RWPE2 (cell line): ENCODE measurements at places on chromosomes 5 and 9.

- DNase-seq: no peak
Measured at GRCh38 chr5:176166427-176166826, 71.8 kb upstream of the SIMC1 start.

GRCh38 chr5:157607371-157608161, 32.0 kb upstream of the ADAM19 start:
- peak; percentile 82 for DNase-seq

- DNase-seq: no peak
Measured at GRCh38 chr9:133782157-133783130, 44.3 kb upstream of the SARDH start.

DNA sequence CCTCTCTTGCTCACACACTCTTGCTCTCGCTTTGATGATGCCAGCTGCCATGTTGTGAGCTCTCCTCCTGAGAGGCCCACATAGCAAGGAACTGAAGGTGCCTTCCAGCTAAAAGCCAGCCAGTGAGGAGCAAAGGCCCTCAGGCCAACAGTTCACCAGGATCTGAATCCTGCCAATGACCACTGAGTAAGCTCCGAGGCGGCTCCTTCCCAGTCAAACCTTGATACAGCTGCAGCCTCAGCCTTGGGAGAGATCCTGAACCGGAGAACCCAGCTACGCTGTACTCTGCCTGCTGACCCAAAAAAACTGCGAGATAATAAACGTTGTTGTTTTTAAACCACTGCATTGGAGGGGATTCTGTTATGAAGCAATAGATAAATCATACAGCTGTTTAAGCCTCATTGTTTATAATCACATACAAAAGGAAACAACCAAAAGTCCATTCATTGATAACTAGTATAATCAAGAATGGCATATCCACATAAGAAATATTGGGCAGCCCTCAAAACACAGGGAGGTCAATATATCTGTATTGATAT, 49.0 kb upstream of the IFNK start:
- DNase-seq: no peak

- DNase-seq: no peak
Measured at GRCh38 chr5:78376315-78376714, 15.9 kb downstream of the SCAMP1 start.

- no peak for DNase-seq
Measured at GRCh38 chr9:129235041-129235930, 57.2 kb upstream of the IER5L start.

DNA sequence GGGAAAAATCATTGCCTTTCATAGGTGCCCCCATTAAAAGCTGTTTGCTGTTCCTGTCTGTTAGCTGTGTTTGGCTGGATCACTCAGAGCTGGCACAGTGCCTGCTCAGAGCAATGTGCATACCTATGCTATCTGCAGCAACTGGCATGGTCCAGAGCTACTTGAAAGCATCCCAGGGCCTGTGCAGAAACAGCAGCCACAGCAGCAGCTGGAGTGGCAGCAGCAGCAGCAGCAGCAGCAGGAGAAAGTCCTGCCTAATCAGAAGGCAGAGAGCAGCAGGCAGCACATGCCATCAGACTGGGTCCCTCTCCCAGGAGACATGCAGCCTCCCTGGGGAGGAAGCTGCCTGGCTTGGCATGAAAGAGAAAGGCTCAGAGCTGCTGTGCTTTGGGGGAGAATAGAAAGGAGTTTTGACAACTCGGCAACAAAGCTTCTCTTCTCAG, 243.8 kb upstream of the WWC1 start:
- DNase-seq: no peak

- no peak for DNase-seq
Measured at GRCh38 chr5:61402970-61403900, 71.2 kb downstream of the ZSWIM6 start.

DNA sequence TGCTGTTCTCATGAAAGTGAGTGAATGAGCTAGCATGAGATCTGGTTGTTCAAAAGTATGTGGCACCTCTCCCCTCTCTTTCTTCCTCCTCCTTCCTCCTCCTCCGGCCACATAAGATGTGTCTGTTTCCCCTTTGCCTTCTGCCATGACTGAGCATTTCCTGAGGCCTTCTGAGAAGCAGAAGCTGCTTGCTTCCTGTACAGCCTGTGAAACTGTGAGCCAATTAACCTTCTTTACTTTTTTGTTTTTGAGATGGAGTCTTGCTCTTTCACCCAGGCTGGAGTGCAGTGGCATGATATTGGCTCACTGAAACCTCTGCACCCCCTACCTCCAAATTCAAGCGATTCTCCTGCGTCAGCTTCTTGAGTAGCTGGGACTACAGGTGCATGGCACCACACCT, 6.1 kb downstream of the S100Z start:
- no peak for DNase-seq

GRCh38 chr5:176352116-176352878, 9.3 kb downstream of the KIAA1191 start:
- DNase-seq: no peak

DNA sequence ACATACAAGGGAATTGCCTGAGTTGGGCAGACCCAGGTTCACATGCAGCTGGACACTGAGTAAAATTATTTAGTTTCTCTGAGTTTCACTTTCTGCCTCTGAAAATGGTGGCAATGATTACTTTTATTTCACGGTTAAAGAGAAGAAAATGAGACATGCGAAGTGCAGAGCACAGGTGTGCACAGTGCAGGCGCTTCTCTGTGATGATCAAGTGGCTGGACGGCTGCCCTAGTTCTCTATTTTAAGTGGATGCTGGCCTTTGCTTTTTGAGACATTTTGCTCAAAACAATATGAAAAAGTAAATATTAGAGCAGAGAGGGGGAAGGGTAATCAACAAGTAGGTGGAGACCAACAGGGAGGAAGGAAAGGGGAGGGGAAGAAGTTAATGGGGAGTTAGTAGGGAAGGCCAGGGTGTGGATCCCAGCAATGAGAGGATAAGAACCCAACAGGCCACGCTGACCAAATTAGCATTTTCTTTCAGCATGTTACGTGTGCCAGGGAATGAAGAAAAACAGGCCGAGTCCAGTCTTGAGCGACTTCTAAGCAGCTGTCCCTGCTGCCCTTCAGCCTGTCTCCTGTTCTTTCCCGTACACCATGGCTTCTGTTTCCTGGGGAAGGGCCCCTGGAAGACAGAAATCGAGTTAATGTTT, 16.1 kb downstream of the SNX18 start:
- DNase-seq: no peak

- DNase-seq: no peak
Measured at GRCh38 chr5:90601468-90601867, 42.9 kb downstream of the ADGRV1 start.

- no peak for DNase-seq
Measured at GRCh38 chr5:112923148-112923917, 1.3 kb upstream of the REEP5 start.

DNA sequence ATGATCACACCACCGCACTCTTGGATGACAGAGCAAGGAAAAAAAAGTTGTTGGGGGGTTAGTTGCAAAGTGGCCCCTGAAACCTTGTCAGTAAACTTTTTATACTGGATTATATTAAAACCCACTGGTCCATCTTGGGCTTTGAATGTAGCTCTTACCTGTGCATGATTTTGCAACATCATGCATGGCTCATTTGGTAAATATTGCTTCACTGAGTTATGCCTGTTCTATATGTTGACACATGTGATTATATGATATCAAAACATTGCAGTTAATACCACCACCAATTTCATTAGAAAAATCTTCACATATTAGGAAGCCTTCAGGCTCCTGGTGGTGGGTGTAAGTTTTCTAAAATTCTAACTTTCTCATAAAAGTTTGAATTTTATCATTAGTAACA, 41.9 kb downstream of the DYNC2I2 start:
- no peak for DNase-seq

- DNase-seq: peak; percentile 61
Measured at GRCh38 chr5:190366-191035, 794 bp upstream of the LRRC14B start.

GRCh38 chr5:100539519-100539918, 4.3 kb downstream of the FAM174A start:
- DNase-seq: no peak

GRCh38 chr5:173410459-173411233, 82.4 kb upstream of the STC2 start:
- no peak for DNase-seq

GRCh38 chr5:138305797-138306196, 25.8 kb downstream of the CDC25C start:
- no peak for DNase-seq

DNA sequence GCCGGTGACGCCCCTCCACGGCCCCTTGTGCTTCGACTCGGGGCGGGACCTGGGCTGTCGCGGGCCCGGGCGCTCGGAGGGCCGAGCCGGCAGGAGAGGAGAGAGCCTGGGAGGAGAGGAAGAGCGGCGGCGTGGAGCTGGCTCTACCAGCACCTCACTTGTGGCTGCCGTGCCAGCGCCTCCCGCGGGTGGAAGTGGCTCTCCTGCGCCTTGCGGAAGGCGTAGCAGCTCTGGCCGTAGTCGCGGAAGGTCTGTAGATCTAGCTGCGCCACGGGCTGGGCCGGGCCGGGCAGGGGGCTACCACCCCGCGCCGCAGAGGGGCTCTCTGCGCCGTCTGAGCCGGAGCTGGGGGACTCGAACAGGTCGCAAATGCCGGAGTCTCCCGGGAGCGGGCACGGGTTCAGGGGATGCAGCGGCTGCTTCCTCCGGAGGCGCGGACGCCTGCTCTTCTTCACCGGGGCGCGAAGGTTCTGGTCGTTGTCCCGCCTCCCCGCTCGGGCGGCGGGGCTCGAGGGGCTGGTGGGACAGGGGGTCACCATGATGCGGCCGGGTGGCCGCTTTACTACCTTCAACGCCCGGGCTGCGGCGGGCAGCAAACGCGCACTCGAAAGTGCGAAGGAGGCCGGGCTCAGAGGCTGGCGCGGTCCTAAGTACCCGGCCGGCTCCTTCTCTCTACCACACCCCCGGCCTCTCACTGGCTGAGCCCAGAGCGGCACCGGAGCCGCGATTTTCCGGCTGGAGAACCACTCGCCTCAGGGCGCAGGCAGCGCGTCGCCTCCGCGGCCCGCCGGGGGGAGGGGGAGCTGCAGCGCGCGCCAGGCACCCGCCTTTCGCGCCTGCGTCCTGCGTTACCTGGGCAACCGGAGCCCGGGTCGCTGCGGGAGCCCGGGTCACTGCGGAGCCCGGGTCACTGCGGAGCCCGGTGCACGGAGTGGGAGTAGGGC, at the start of gene CCNO:
CCNO (minus strand) TSS at position 624 of the 944 bp plus-strand sequence; CDS start at position 539, 85 bp downstream.
- peak; percentile 91 for DNase-seq

- DNase-seq: no peak
Measured at GRCh38 chr5:156221816-156222215, 105.1 kb upstream of the SGCD start.

- DNase-seq: no peak
Measured at GRCh38 chr5:72463449-72464052, 43.7 kb downstream of the ZNF366 start.

- DNase-seq: no peak
Measured at GRCh38 chr5:2631758-2632157, 119.7 kb downstream of the IRX2 start.

GRCh38 chr9:87842878-87843585, 39.6 kb upstream of the SPATA31E1 start:
- DNase-seq: no peak

DNA sequence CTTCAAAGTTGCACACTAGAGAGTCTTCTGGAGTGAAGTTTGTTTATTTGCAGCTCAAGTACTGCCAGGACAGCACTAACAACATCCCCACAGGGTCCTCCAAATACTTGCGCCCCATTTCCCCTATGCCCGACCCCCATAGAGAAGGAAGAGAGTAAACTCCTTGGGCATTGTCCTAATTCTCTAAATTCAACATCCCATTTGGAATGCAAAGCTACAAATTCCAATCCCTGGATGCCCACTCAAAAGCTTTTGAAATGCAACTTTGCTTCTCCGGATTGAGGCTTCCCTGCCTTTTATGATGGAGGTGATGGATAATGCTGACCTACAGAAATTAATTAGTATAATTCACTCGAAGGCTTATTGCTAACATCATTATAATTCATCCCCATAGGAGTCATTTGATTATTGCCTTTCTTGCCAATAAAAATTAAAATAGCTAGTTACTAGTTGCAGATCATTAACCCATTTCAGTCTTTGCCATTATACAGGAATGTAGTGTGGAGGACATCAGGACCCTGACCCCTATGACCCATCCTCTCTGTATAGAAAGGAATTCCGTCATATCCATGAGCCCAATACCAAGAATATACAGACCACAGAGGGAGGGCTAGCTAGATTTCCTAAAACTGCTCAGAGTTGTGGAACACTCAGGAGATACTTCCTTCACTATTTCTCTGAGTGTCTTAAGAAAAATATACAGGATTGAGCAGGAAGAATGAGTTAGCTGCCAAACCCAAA, 277.6 kb downstream of the ZNF608 start:
- no peak for DNase-seq

- DNase-seq: no peak
Measured at GRCh38 chr5:69364414-69364813, 4.9 kb downstream of the AK6 start.

DNA sequence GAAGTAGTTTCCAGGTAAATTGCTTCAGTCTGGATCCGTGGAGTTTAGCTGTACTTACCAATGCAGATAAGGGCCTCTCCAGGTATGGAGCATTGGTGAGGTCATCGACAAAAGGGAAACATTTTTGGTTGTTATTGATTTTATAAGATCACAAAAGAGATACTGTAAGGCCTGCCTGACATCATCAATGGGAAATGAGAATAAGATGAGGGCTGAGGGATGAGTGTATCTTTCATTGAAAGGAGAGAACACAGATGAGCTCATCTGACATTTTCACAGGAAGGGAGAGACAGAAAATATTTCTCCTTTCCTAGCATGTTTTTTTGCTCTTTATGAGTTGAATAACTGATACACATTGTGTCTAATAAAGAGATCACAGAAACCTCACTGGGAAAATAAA, 233.6 kb downstream of the SAXO1 start:
- no peak for DNase-seq

DNA sequence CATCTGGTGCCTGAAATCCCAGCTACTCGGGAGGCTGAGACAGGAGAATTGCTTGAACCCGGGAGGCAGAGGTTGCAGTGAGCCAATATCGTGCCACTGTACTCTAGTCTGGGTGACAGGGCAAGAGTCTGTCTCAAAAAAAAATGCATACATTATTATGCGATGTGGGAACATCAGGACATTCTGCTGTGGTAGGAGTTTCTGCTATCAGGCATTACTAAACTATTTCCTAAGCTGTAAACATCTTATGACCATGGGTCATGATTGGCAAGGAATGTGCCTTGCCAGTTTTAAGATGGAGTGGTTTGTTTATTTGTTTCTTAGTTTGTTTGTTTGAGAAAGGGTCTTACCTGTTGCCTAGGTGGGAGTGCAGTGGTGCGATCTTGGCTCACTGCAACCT, 45.1 kb upstream of the FAM120A start:
- no peak for DNase-seq

DNA sequence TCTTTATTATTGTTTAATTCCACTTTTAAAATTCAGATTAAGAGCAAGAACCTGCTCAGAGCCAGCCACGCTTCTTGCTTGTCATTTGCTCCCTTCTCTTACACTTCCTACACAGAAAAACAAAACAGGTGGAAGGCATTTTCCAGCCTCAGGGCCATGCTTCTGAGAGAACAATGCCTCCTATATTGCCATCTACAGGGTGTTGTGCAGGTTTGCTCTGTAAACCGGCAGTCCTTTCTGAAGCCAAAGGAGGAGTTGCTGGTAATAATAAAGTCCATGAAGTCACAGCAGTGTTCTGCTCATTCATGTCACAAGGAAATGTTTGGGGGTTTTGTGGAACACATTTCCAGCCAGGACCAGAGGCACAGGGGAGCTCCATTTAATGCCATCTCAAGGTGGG, 16.1 kb upstream of the PRLR start:
- DNase-seq: no peak
